ENCODE measurements at places on chromosomes 2 and 18.

DNA sequence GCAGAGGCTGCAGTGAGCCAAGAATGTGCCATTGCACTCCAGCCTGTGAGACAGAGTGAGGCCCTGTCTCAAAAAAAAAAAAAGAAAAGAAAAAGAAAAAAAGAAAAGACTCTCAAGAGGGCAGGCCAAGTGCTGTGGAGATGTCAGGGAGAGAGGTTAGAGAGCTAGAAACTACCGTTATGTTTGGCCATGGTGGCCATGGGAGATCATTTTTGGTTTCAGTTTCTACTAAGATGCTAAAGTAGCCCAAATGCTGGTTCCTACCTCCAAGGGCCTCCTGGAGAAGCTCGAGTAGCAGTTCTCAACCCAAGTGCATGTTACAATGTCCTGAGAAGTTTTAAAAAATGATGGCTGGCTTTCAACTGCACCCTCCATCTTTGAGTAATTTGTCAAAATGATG is 47.4 kb upstream of the TCF4 start:
- DNase-seq: no peak

GRCh38 chr2:217256251-217256650 is 396.4 kb upstream of the TNP1 start:
- peak; percentile 27 for DNase-seq

GRCh38 chr2:127011231-127011661 is 95.7 kb downstream of the BIN1 start:
- no peak for DNase-seq

GRCh38 chr2:30380824-30381223 is 66.2 kb upstream of the LCLAT1 start:
- DNase-seq: no peak

All from kidney (tissue), 22 donors.